ENCODE measurements at places on chromosomes 12 and 14.

DNA sequence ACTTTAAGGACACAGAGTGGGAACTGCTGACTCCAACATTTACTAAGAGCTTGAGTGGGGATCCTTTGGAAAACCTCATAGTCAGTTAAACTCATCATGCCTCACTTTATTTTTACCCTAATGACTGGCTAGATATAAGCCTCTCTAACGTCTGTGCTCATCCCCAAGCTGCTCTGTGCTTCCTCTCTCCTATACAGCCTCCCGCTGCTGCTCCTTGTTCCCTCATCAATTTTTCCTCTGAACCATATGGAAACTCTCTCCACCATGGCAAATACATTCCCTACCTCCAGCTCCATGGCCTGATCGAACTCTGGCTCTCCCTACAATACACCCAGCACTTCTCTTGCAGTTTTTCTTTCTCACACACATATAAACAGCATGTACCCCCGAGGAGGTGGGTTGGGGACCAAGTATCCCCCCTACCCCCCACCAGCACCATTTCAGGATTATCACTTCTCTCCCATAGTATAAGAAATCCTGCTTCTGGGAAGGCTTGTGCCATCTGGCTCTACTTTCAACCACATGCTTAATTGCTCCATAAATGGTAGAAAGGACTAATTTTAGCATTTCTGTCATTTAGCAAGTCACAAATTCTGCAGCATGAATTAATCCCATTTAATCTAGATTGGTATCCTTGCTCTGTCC, 39.2 kb upstream of the DYRK2 start:
- no peak for DNase-seq

GRCh38 chr14:29222671-29223268, 456.2 kb downstream of the FOXG1 start:
- DNase-seq = peak; percentile 0

- no peak for DNase-seq
Observed at GRCh38 chr12:5466521-5466960, 34.6 kb downstream of the NTF3 start.

DNA sequence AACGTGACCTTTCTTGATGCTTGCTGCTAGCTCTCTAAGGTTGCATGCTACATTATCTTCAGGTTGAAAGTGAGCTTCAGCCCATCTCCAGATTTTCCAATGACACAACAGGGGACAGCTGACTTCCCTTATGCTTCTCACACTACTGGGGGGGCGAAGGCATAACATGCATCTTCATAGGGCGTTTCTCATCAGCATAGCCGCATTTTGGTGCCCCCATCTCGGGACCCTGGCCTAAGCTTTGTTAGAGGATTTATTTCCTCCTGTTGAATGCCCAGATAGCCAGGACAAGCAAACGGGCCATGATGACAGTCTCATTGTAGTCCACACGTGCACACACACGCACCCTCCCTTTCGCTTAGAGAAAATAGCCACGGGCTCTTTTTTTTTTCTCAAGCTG, 30.7 kb downstream of the SSPN start:
- DNase-seq = no peak

GRCh38 chr12:10952645-10953044, 13.6 kb upstream of the TAS2R14 start:
- DNase-seq = no peak

DNA sequence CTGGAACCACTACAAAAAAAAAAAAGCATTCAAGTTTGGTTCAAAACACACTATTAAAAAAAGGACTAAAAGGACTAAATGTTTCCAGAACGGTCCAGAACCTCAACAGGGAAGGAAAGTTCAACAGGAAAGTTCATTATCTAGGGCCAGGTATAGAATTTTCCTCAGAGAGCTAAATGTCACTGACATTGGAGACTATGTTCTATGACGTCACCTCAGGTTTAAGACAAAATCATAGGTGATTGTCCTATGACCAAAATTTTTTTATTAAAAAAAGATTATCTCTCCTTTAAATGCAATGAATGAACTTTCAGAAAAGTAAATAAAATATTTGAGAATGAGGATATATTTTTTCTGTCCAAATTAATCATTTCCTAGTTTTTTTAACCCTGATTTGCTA, 746.7 kb upstream of the USP15 start:
- DNase-seq = no peak

- no peak for DNase-seq
Observed at GRCh38 chr12:71250166-71250565, 92.4 kb upstream of the TSPAN8 start.

GRCh38 chr12:93979189-93979588, 169.2 kb upstream of the PLXNC1 start:
- DNase-seq = no peak

DNA sequence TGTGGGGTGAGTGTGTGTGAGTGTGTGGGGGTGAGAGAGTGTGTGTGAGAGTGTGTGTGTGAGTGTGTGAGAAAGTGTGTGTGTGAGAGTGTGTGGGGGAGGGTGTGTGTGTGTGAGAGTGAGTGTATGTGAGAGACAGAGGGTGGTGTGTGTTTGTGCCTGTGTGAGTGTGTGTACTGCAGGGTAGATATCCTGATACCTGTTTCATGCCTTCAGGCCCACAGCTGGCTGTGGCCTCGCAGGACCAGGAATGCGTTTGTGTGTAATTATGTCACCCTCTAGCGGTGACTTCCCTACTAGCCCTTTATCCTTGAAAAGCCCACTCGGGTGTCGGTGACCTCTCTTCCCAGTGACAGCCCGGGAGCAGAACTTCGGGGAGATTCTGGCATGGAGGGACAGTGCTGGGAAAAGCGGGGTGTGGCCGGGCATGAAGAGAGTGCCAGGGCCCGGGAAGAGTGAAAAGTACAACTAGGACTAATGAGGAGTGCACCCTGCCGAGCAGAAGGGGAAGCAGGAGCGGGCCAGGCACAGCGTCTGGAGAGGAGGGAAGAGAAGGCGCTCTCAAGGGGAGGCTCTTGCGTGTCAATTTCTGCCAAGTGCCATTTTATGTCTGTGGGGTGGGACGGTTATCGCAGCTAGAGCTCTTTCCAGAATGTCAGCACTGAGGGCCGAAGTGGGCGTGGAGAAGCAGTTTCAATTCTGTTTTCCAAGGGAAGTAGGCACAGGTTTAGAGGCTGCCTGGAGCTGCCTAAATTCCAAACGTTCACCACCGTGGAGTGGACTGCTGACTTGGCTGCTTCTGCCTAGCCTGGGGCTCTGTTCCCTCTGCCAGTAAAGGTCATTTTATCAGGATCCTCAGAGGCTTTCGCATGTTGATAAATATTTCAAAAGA, 11.0 kb upstream of the FBXL14 start:
- DNase-seq = peak; percentile 79

GRCh38 chr14:65071544-65071943, 30.8 kb downstream of the MAX start:
- DNase-seq = no peak

DNA sequence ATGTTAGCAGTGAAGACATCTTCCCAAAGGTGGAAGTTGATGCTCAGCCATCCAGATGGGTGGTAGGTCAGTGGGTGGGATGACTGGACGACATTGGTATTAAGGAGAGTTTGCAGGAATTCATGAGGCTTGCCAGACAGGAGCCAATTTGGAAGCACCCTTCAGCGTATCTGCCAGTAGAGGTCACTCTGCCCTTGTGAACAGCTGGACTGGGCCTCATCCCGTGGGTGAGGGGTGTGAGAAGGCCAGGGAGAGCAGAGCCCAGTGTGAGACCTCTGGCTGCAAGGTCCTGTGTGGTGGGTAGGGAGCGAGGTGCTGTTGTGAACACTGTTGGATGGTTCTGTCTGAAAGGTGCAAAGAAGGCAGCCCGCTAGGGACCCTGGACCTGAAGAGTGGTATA, 37.7 kb downstream of the SLC5A8 start:
- DNase-seq = peak; percentile 4

DNA sequence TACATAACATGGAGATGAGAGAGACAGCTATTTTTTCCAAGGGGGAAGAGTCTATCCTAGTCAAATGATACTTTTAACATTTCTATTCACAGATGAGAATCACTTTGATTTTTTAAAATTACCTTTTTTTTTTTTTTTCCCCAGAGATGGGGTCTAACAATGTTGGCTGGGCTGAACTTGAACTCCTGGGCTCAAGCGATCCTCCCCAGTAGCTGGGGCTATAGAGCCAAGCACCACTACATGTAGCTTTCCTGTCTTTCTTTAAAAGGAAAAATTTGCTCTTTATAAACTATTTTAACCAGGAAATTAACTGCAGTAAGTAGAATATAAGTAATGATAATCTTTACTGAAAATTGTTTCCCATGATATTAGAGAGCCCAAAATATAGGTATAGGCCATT, 3.3 kb downstream of the PRICKLE1 start:
- DNase-seq = no peak

DNA sequence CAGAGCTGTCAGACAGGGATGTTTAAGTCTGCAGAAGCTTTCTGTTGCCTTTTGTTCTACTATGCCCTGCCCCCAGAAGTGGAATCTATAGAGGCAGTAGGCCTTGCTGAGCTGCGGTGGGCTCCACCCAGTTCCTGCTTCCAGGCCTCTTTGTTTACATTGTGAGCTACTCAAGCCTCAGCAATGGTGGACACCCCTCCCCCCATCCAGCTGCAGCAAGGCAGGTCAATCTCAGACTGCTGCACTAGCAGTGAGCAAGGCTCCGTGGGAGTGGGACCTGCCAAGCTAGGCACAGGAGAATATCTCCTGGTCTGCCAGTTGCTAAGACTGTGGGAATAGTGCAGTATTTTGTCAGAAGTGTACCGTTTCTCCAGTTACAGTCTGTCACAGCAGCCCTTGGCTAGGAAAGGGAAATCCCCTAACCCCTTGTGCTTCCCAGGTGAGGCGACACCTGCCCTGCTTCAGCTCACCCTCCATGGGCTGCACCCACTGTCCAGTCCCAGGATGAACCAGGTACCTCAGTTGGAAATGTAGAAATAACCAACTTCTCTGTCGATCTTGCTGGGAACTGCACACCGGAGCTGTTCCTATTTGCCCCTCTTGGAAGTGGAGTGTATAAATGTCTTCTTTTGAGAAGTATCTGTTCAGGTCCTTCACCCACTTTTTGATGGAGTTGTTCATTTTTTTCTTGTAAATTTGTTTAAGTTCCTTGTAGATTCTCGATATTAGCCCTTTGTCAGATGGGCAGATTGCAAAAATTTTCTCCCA, 213.5 kb upstream of the SLC38A2 start:
- DNase-seq = no peak

DNA sequence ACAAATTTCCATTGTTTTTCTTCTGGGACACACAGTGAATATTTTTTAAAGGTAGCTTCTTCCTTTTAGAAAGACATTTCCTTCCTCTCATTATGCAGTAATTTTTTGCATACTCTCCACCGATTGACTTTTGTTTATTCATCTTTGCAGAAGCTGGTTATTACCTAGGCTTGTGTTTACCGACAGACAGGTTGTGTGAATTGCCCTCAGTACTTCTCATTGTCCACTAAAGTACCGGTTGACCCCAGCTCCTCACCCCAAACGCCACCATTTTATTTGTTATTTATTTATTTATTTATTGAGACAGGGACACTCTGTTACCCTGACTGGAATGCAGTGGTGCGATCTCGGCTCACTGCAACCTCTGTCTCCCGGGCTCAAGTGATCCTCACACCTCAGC, 63.4 kb upstream of the MYL2 start:
- DNase-seq = no peak

GRCh38 chr14:56855891-56856461, 45.7 kb upstream of the OTX2 start:
- DNase-seq = no peak

- DNase-seq = no peak
Observed at GRCh38 chr14:92587700-92588085, 74.1 kb downstream of the RIN3 start.

DNA sequence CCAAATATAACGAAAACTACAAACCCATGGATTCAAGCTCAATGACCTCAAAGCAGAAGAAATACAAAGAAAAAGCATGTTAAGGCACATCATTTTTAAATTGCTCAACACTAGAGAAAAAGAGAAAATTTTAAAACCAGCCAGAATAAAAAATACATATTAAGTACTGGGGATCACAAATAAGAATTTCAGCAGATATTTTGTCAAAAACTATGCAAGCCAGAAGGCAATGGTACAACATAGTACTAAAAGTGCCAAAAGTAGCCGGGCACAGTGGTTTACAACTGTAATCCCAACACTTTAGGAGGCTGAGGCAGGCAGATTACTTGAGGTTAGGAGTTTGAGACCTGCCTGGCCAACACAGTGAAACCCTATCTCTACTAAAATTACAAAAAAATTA, 10.2 kb downstream of the SGPP1 start:
- peak; percentile 22 for DNase-seq

GRCh38 chr14:63952933-63953437, 100.2 kb downstream of the SYNE2 start:
- no peak for DNase-seq

DNA sequence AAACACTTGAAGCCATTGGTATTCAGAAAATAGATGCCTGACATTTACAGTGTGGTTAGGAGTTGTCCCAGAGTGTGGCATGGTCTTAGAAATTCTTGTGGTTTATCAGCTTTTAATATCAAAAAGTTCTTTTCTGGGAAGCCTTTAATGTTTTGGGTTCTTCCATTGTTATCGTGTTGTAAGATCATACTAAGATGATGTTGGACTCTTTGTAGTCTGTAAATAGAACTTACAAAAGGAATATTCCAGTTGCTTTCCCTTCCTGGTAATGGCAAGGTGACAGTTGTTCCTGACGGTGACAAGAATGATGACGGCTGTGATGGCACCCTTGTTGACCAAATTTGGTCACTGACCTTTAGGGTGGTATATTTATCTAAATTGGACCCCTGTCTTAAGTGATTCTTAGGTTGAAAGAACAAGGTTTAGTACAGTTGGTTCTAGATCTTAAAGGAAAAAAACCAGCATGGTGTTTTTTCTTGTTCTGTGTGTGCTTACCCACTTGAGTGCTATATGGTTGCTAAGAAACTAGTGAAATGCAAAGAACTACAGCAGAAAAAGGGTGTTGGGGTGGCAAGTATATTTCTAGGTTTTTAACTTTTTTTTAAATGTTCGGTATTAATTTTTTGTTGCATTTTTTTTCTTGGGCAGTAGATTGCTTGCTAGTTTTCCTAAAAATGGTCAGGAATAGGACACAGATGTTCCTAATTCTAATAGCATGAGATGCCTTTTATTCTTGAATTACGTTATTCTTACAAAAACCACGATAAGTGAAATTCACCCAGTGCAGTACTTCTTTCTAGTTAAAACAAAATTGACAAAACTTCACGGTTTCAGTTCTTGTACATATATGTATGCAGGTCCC, 2.1 kb downstream of the ATP2A2 start:
- no peak for DNase-seq

- no peak for DNase-seq
Observed at GRCh38 chr14:76808990-76809389, 3.7 kb downstream of the ANGEL1 start.
